ENCODE measurements at places on chromosomes 1 and 21.

DNA sequence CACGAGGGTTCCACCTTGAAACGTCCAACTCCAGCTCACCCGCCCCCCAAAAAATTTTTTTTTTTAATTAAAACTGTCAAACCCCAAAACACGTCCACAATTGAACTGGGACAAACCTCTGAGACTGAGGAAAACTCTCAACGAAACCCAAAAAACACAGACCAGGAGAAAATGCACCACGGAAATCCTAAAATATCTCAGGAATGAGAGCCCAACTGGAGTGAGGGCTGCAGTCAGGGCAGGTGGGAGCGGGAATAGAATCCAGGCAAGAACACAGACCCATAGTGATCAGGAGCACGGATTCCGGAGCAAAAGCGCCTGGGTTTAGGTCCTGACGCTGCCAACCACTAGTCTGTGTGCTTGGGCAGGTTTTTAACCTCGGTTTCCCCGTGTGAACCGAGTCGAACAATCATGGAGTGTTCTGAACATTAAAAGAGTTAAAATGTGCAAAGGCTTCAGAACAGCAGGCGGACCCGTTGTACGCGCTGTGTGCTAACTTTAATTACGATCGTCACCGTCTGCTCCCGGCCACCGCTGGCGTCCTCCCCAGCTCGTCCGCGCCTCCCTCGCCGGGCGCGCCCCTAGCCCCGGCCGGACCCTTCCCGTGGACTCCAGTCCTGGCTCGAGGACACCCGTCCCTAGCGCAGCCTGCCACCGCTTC lies 624 bp downstream of the ARHGAP29 start:
- no peak for DNase-seq

DNA sequence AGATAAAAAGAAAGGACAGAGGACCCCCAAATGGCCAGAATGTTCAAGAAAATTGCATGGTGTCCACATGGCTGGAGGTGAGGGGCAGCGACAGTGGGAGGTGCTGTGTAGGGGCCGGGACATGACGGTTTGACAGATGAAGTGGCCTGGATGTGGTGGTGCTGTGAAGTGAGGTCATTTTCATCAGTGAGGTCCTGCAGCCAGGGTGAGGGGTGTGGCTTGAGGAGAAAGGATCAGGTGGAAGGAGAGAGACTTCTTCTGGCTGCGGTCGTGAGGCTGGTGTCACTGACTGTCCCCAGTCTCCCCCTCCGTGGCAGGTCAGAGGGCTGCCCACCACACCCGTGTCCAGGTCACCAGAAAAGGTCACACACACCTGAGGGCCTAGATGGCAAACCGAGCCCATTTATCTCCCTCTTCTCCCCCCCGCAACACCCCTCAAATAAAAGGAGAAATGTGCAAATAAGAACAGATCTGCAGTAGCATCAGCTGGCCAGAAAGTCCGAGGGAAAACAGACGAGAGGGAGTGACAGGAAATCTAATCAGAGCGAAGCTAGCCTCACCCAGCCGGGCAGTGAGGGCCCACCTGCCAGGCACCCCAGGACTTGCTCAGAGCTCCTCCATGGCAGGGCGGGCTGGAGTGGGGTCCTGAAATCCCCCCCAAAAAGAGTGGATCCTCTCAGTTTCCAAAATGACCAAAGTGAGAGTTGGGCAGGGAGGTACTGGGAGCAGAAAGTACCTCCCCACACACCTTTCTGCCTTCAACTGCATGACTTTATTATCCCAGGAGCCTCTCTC lies 148.5 kb upstream of the EDN2 start:
- DNase-seq, result no peak

DNA sequence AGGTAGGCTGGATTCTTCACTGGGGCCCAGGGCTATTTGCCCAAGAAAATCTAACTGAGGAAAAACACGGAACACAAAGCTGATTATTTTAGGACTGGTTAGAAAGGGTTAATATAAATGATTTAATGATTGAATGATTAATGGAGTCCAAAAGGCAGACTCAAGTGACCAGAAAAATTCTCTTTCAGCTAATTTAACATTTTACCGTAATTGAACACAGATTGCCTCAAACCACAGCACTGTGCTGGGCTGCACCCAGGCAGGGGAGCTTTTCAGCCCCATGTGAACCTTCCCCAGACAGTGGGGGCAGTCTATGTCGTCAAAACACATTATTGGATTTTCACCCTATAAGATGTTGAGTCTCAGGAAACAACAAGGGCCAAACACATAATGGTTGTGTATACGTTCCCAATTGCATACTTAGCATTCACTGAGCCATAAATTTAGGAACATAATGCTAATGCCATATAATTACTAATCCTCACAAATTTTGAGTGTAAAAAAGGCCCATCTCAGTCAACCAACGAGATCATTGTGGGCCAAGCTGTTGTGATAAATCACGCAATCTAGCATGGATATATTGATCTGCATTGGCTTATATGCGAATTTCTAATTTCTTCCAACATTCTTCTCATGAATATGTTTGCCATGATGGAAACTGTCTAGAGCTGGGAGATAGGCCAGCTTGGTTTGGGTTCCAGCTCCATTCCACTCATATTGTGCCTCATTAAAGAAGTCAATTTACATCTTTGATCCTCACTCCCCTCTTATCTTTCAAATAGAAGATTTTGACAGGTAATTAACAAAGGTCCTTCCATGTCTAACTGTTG lies 27.7 kb downstream of the DSCAM start:
- no peak for DNase-seq

DNA sequence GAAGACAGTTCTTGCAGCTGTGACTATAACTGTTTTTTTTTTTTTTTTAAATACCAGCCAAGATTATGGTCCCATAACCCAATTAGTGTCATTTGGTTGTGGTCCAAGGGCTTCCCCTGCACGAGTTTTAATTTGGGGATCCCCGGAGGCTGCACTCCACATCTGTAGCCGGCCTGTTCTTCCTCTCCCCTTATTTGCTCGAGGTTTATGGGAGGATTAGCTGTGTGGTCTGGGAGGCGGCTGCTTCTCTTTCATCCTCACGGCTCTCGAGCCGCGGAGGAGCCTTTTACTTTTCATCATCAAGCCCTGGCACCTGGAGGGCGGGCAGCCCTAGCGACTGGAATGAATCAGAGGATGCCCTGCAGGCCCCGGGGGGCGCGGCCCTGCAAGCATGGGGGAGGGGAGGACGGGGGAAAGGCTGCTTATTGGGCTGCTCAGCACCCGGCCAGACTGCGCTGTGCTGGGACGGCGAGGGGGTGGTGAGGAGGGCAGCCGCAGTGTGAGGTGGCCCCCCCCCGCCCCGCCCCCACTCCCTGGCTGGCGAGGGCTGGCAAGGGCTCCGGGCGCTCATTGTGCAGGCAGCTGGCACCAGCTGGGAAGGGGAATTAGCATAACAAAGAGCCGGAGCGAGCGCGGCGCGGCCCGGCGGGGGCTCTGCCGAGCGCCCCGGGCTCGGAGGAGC lies 18.5 kb downstream of the SERTAD4 start:
- DNase-seq, result no peak

- peak; percentile 58 for DNase-seq
Observed at GRCh38 chr1:112618721-112619517, at the start of gene ST7L. TSS of gene ST7L (minus strand) at chr1:112619141. CDS start at chr1:112619113, 28 bp downstream.

DNA sequence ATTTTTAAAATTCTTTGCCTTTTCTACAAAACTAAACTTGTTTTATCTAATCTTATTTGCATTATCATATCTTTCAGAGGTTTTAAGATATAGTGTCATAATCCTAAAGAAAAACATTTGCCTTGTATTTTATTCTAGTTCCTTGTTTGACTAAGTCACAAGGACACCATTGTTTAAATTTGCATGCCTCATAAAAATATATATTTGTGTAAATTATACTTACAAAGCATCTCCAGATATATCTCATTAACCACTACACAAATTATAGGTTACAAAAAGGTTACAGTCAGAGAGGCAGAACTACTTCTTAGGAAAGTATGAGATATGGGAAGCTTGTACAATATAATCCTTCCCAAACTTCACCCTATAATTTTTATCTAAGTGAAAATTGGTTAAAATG lies 4.2 kb upstream of the RGS13 start:
- no peak for DNase-seq

- no peak for DNase-seq
Observed at GRCh38 chr1:160112357-160112756, 3.2 kb upstream of the ATP1A2 start.

GRCh38 chr21:45256021-45256911 lies 31.4 kb downstream of the POFUT2 start:
- DNase-seq, result no peak

DNA sequence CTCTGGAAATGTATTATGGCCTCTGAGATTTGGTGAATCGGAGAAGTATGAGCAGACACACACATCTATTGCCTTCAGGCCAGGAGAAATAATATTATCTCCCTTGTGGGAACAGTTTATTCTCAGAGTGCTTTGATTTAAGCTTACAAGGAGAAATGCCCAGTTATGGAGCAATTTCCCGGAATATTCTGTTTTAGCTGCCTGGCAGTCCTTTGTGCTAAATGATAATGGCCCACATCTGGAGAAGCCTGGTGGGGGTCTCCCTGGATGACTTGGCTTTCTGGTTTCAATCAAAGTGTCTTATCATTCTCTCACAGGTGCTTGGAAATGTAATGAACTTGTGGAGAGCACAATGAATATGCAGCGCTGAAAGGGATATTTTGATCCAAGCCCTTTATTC lies 389.6 kb upstream of the USP24 start:
- no peak for DNase-seq

DNA sequence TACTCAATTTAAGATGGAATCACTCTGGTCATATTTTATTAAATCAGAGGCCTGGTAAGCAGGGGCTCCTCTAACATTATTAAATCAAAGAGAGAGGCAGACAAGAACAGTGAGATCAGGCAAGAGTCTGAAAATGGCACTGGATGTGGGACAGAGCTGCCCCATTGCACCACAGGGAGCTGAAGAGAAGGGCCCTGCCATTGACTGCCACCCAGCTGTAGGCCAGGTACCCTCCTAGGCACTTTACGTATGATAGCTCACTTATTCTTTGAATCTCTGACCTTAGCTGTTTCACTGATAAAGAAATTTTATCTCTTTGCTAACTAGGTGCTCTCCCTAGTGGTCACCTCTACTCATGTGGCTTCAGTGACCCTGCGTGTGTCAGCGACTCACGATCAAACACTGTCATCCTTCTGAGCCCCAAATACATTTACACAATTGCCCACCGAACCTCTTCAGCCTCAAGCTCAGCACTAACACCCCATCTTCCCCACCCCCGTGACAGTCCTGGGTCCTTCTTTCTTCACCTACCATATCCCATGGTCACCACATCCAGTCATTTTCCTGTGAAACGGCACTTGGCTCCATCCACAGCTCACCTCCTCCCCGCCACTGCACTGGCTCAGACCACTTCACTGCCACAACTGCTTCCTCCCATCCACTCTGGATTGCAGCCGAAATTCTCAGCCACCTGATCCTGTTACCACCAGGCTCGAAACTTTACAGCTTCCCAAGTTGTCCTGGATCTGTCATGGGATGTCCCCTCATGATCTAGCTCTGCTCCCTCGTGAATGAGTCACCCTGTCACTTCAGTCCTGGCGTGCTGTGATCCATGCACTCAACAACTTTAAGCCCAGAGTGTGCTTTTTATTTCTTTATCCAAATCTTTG lies 97.3 kb upstream of the SYT6 start:
- no peak for DNase-seq

DNA sequence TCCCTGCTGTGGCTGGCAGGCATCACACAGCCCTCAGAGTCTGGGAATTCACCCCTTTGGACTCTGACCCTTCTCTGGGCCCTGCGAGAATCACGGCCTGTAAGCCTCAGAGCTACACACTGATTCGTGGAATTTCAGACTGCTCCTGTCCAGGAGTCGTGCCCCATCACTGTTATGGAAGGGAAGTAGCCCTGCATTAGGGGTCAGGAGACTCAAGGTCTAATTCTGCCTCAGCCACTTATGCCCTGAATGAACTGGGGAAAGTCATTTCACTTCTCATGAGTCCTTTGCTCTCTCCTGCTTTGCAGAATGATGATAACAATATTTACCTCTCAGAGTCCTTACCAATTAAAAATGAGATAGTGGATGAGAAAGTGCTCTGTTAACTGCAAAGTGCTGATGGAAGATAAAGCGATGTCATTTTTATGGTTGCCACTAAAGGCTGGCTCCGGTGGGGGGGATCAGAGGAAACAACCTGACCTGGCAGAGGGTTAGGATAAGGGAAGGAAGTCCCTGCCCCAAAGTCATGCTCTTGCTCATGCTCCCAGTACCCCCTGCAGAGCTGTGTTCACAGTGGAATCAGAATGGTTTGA lies 148.6 kb upstream of the CD34 start:
- no peak for DNase-seq

- no peak for DNase-seq
Observed at GRCh38 chr1:157399984-157400382, 152.3 kb downstream of the FCRL5 start.

DNA sequence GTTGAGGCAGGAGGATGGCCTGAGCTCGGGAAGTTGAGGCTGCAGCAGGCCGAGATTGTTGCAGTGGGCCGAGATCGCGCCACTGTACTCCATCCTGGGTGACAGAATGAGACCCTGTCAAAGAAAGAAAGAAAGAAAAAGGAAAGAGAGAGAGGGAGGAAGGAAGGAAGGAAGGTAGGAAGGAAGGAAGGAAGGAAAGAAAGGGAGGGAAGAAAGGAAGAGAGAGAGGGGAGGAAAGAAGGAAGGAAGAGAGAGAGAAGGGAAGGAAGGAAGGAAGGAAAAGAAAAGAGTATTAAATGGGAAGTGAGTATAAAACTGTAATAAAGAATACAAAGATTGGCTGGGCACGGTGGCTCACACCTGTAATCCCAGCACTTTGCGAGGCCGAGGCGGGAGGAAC lies 18.4 kb upstream of the ABL2 start:
- no peak for DNase-seq

DNA sequence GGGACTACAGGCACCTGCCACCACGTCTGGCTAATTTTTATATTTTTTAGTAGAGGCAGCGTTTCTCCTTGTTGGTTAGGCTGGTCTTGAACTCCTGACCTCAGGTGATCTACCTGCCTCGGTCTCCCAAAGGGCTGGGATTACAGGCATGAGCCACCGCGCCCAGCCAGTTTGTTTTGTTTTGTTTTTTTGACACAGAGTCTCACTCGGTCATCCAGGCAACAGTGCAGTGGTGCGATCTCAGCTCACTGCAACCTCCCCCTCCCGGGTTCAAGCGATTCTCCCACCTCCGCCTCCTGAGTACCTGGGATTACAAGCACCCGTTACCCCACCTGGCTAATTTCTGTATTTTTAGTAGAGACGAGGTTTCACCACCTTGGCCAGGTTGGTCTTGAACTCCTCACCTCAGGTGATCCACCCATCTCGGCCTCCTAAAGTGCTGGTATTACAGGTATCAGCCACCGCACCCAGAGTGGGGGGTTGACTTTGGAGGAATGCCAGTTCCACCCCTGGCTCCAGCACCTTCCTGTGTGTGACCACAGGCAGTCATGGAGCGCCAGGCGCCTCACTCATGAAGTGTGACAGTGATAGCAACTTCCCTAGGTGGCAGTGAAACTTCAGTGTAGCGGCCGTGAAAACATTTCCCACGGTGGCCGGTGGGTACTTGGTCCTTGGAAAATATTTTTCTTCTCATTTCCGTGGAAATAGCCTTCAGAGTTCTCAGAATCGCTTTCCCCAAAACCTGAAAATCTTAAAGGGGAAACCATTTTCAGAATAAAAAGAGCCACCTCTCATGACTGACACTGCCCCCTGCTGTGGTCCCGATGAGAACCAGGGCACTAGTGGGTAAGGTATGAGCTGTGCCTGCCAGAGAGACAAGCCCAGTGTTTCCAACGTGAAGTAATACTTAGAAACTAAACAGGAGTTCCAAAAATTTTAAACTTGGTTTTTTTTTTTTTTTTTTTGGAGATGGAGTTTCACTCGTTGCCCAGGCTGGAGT lies 48.6 kb downstream of the WDR4 start:
- no peak for DNase-seq

GRCh38 chr1:78070758-78071157 lies 25.0 kb downstream of the GIPC2 start:
- no peak for DNase-seq

All from stimulated activated CD4-positive, alpha-beta T cell treated with anti-CD3 and anti-CD28 coated beads, Interleukin-12 subunit alpha, Interleukin-12 subunit beta, amount 100 ng/mL, for 4 hours (primary cell).